Effector memory CD4-positive, alpha-beta T cell (primary cell): ENCODE measurements at places on chromosomes 3 and 15.

DNA sequence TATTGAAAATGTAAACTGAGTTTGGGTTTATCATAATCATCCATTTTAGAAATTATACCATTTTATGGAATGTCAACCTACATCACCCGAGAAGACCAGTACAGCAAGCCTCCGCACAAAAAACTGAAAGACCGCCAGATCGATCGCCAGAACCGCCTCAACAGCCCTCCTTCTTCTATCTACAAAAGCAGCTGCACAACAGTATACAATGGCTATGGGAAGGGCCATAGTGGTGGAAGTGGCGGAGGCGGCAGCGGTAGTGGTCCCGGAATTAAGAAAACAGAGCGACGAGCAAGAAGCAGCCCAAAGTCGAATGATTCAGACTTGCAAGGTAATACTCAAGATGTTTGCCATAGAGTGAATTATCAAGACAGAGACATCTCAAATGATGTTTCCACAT lies 197.0 kb downstream of the GHSR start:
- no peak for DNase-seq

- DNase-seq, result no peak
Measured at GRCh38 chr3:142999881-143000280, 1.5 kb upstream of the U2SURP start.

- no peak for DNase-seq
Measured at GRCh38 chr3:51621091-51621892, 49.8 kb upstream of the TEX264 start.

GRCh38 chr15:78302579-78303312 lies 3.3 kb upstream of the SKIC8 start:
- DNase-seq, result no peak

DNA sequence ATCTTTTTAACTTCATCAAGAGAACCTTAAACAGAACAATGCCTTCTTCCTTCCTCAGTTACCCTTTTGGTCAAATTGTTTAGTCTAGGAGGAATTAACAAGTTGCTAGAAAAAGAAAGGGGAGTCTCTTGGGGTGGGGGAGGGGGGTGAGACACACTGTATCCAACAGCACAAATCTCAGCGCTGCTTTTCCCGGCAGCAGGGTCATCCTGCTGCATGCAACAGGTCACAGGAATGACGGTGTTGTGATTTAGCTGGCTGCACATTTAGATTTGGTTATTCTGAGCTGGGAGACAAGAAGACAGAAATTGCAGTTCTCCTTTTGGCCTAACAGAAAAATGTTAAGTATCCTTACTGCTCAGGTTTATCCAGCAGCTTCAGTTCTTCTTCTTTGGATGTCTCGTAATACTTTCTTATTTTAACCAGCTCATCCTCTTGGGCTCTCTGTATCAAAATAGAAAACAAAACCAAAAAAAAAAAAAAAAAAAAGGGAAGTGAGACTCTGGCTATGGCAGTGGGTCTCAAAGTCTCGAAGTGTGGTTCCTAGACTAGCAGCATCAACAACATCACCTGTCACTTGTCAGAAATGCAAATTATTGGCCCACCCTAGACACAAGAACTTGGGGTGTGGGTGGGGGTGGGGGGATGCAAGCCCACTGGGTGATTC lies 190.5 kb downstream of the GREM1 start:
- no peak for DNase-seq

DNA sequence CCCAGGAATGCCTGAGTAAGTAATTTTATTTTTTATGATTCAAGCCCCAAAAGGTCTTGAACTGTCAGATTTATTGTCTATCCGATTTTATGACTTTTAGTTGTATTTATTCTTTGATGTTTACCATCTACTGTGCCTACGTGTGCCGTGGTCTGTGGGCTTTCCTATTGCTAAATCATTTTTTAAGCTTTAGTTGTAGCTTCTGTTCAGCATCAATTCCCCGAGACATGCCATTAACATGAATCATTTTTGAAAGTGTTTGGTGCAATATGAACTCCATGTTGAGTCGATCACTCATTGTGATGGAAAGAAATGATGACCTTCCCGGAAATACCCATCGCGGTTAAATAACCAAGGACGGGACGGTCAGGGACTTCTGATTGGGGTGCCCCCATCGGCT lies 268.7 kb upstream of the THRB start:
- no peak for DNase-seq

DNA sequence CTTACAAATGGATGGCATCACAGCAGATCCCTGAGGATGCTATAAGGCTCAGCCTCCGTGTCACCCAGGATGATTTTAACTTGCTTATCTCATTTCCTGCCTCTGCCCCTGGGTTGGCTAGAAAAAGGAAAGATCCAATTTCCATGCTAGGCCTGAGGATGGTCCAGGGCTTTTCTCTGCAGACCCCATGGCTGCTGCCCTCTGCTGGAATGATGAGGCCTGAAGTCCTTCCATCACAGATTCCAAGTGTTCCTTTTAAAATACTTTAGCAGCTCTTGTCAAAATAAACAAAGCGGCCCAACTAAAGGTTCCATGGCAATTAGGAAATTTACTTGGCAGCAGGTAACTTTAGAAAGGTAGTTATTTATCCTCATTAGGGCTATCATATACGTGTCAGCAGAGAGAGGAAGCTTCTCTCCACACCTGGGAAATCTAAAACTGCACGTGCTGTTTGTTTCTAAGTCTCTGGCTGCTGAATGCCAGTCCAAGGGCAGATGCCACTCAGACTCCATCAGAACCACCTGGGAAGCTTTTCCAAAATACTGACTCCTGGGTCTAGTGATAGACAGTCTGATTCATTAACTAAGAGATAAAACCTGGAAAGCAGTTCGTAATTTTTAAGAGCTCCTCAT lies 401.9 kb upstream of the IL12A start:
- no peak for DNase-seq

DNA sequence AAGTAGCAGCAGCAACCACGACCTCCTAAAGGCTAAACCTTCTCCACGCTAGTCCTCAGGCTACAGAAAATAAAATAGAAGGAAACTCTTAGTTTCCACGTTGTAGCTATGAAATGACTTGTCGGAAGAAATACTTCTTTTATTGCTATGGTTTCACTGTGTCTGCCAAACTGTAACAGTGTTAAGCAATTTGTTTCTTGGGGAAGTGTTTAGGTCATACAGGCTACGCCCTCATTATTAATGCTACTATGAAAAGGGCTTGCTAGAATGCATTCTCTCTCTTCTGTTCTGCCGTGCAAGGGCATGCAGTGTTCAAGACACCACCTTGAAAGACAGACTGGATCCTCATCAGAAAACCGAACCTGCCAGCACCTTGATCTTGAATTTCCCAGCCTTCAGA lies 462.7 kb downstream of the PLOD2 start:
- DNase-seq, result no peak
